ENCODE measurements at places on chromosomes 1 and 21.

- no peak for DNase-seq
Observed at GRCh38 chr1:88052167-88052566, 631.9 kb upstream of the PKN2 start.

- no peak for DNase-seq
Observed at GRCh38 chr1:24052220-24052619, 59.7 kb downstream of the MYOM3 start.

- DNase-seq, result no peak
Observed at GRCh38 chr1:2098301-2098698, 48.1 kb downstream of the PRKCZ start.

GRCh38 chr1:27604579-27605299 lies 795 bp upstream of the AHDC1 start:
- DNase-seq, result no peak

All from NT2/D1 (cell line).